ENCODE measurements at places on chromosomes 12 and 14.

DNA sequence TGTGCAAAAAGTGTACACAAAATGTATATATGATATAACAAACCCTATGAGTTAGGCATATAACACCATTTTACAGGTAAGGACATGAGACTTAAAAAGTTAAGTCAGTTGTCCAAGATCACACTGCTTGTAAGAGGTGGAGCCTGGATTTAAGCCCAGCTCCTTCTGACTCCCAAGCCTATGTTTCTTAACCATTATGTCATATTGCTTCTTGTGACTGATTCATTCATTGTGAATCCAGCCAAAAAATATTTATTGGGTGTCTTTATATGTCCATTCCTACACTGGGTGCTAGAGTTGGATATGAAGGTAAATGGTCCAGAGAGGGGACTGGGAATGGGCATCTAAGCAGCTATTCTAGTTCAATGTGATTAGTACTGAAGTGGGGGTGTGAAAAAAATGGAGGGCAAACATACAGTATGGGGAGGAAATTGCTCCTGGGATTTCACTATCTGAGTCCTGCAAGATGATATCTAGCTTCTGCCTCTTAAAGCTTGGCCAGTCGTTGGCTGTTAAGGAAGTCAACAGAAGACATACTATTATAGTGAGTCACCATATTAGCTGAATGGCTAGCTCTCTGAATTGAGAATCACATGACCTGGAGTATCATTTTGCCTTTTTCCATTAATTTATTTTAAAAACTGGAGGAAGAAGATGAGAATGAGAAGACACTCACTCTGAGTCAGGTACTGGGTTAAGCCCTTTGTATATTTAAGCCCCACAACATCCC, 28.8 kb downstream of the PAX9 start:
- DNase-seq: no peak

- DNase-seq: peak; percentile 12
Measured at GRCh38 chr12:52873832-52874572, 25.2 kb upstream of the KRT78 start.

GRCh38 chr12:1533602-1534304, 60.6 kb downstream of the FBXL14 start:
- peak; percentile 43 for DNase-seq

- no peak for DNase-seq
Measured at GRCh38 chr12:126198516-126198915, 1133.3 kb downstream of the AACS start.

DNA sequence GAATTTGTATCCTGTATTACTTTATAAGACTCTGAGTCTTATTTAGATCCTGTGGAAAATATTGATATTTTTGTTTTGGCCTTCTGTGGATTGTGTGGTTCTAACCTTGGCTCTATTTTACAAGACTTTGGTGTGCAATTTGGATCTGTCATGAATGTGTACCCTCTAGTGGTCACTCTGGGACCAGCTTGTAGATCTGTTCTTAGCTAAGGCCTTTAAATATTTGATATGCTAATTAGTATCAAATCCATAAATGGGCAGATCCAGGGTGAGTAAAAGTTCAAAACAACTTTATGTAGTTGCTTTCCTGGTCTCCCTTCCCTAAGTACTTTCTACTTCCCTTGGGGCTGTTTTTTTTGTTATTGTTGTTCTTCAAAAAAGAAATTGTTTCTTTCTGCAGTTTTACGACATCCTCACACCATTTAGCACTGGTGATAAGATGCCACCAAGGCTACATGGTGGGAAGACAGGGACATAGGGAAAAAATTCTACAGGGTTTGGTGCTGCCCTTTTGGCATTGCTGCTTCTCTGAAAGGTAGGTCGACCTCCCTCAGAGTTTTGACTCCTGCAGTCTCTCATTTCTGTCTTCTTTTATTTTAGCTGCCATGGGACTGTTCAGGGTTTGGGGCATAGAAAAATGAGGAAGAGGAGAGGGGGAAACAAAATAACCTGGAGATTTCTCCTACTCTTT, 238.5 kb downstream of the GPHN start:
- peak; percentile 51 for DNase-seq

GRCh38 chr14:45649051-45649450, 396.0 kb upstream of the MIS18BP1 start:
- DNase-seq: no peak

DNA sequence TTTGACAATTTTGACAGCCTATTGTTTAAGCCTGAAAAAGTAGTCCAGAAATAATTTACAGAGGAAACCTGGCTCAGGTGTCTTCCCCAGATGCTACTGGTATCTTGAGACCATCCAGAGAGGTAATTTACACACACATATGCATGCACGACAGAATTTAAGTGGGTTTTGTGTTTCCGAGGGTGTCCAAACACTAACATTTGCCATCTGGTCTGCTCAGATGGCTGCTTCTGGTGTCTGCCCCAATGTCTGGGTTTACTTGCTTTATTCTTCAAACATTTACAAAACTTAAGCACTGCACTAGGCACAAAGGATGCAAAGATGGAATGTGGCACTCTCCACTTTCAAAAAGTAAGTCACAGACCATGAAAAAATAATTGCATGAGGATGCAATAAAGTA, 226.6 kb upstream of the EGLN3 start:
- no peak for DNase-seq

- no peak for DNase-seq
Measured at GRCh38 chr12:7966563-7966962, 30.6 kb upstream of the SLC2A3 start.

GRCh38 chr12:3863756-3864155, 9.4 kb downstream of the PARP11 start:
- DNase-seq: no peak

DNA sequence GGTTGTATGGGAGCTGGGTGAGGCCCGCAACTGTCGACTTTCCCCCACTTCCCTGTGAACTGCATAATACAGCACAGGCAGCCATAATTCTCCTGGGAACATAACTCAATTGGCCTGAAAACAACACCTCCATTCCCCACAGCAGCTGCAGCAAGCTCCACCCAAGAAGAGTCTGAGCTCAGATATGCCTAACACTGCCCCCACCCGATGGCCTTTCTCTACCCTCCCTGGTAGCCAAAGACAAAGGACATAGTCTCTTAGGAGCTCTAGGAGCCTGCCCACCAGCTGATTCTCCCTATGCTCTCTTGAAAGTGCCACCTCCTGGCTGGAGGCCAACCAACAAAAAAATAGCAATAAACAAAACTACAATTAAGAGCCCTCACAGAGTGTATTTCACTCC, 542.7 kb upstream of the LMO3 start:
- no peak for DNase-seq

DNA sequence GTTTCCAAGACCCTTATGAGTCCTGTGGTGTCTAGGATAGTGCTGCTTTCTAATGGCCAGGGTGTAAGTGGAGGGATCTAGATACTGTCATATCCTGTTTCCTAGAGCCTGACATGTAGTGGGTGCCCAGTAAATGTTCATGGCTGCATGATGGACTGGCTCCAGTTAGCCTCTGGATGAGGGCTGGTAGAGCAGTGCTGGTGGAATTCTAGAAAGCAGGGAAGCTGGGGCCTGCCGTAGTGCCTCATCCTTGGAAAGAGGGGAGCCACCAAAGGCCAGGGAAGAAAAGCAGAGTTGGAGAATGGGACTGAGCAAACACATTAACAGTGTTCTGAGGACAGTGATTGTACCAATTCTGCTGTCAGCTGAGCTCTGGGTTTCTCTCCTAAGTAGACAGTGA, 637 bp downstream of the GZMB start:
- DNase-seq: no peak

DNA sequence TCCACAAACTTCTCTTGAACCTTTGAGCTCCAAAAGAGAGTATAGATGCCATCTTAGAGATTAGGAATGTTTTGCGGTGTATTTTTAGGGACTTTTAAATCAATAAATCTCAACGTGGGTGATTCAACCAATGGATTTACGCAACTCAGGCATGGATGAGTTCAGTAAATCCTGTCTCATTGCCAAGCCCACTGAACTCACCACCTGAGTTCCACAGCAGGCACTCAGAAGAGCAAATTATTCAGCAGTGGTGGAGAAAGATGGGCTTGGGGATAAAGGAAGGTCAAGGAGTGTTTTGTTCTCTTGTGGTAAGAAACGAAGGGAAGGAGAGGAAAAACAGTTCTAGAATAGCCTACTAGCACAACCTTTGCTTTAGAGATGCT, 68.7 kb upstream of the HMGA2 start:
- no peak for DNase-seq

DNA sequence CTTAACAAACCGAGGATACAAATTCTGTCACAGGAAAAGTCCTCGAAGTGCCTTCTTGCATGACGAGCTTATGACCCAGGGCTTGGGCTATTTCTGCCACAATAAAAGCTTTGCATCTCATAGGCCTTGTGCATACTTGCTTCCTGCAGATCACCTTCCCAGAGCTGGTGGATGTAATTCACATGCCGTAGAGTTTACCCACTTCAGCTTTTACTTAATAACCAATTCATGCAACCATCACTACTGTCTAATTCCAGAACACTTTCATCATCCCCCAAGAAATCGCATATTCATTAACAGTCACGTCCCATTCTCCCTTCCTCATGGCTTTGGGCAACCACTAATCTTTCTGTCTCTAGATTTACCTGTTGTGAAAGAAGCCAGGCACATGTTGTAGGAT, 9.0 kb upstream of the BDKRB1 start:
- DNase-seq: no peak

- no peak for DNase-seq
Measured at GRCh38 chr14:69005432-69006148, 26.5 kb upstream of the ACTN1 start.

DNA sequence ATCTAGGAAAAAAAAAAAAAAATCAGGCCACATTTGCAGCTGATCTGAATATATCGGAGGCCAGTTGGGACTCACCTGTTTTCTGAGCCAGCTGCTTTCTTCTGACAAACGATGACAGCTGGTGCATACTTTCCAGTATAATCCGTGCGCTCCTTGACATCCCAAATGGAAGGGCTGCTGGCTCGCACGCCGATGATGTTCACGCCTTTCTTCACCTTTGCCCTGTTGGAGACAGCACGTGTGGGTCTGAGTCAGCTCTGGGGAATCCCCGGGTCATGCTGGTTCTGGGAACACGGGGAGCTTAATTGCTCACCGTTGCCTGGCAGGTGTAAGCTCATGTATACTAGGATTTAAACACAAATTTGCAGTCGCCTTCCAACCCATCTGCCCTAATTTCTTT, 372.8 kb downstream of the TMEM132D start:
- no peak for DNase-seq

DNA sequence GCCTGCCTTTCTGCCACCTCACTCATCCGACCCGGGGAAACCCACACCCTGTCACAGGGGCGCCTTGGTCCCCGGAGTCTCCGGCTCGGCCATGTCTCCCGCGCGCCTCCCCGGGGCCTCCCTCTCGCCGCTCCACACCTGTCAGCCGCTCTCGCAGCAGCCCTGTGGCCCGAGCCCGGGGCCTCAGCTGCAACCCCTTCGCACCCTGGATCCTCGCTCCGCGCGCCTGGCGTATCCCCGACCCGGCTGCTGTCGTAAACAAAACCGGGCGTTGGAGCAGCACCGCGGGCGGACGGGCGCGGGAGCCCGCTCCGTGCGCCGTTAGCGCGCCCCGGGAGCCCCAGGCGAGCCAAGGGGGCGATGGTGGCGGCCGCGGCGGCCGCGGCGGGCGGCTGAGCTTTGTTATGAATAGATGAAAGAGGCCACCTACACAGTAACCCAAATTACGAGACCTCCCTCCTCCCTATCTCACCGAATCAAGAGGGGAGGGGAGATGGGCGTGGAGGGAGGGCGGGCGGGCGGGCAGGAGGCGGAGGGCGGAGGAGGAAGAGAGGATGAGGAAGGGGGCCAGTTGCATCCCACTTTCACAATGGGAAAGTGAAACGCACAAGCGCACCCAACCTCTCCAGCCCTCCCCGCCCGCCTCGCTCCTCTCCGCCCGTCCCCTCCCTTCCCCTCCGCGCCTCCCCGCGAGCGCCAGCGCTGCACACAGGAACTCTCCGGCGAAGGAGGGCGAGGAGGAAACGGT, at the start of gene PLXNC1:
Gene PLXNC1, plus strand, starts transcription at position 587 of the 748 bp plus-strand sequence. CDS start 395 bp downstream, outside the sequence.
- DNase-seq: peak; percentile 36

- DNase-seq: peak; percentile 26
Measured at GRCh38 chr12:109736552-109737108, 23.0 kb downstream of the FAM222A start.

DNA sequence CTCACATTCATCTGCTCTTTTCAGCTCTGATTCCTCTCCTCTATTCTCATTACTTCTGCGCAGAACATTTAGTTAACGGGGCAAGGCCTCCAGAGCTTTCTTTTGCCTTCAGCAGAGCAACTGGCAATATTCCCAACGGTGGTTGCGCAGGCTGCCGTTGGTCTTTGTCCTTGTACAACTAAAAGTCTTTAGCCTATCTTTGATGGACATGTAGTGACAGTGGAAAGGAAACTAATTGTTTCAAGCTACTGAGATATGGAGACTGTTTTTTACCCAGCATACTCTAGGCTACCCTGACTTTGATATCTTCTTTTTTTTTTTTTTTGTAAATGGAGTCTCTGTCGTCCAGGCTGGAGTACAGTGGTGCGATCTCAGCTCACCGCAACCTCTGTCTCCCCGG, 12.6 kb downstream of the R3HDM2 start:
- no peak for DNase-seq

- DNase-seq: no peak
Measured at GRCh38 chr12:125304029-125304428, 238.8 kb downstream of the AACS start.

All from CD4-positive, CD25-positive, alpha-beta regulatory T cell (primary cell).